ENCODE measurements at places on chromosomes 4 and X.

DNA sequence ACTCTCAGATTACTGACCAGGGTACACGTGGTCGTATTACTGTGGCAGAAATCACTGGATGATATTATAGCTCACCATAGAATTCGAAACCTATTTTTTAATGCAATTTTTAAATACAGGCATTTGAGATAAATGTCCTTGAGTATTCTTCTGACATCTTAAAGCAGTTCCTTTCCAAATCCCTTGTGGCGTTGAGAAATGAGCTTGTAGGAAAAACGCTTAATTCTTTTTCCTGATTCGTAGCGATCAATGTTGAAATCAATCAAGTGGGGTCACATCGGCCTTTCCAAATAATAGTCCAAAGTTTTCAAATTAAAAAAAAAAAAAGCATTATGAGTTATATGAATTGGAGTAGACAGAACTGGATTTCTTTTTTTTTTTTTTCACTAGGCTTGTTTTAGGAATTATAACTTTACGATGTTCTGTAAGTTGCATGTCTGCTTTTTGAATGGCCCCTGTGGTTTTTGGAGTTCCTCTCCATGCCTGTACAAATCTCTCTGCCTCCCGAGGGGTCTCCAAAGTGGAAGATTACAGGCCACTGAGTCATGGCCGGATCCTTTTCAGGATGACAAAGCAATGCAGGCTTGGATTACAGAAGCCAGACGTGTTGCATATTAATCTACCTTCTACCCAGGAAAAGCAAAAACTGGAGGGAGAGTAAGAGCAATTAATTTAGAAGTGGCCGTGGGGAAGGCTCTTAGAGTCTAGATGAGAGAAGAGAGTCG lies 226.1 kb downstream of the SHOX start:
- no peak for DNase-seq

GRCh38 chr4:100721490-100721889 lies 203.7 kb upstream of the EMCN start:
- no peak for DNase-seq

DNA sequence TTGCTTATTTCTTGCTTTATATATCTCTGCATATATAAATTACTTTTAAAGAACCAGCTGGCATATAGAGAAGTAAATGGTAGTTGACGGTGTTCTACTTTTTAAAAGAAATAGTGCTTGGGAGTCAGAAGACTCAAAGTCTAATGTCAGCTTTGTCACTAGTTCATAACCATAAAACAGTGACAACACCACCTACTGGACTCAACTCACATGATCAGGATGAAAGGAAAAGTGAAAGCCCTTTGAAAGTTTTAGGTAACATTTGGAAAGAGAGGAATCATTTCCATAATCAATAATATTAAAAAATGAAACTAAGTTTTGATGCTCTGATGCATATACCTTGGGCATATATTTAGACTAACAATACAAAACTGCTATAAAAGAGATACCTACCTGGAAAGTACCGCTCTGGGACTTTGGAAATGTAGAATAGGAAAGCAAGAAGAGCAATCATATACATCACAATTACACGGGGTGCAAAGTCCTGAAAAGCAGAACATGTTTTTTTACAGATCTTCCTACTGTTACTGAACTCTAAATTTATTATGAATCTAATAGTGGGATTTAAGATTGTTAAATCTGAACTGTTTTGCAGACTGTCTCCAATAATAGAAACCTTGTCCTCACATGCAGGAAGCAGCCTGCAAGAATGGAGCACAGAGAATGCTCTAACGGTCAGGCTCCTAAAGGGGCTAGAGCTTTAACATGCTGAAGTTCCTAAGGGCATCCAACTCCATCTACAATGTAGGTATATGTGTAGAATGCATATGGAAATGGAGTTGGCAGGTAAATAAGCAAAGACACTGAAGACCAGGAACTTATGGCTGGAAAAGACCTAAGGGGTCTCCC lies 15.6 kb downstream of the PAQR3 start:
- no peak for DNase-seq

GRCh38 chr4:97910005-97910404 lies 233.3 kb downstream of the STPG2 start:
- no peak for DNase-seq

GRCh38 chrX:104660092-104660491 lies 94.1 kb downstream of the IL1RAPL2 start:
- no peak for DNase-seq

DNA sequence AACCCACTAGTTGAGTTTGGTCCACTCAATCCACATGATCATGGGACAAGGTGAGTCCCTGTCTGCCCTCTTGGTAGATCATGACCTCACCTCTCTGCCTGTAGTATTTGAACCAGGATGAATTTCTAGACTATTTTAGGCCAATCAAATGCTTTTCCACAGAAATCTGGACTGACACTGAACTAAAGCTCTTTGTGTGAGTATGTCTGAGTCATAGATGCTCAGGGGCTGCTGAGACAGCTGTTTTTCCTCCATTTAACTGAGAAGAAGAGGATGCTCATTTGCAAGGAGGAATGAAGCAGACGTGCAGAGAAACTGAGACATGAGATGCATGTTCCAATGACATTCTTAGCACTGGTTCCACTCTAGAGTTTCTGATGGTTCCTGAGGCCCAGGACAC lies 77.3 kb upstream of the TMEM47 start:
- no peak for DNase-seq

DNA sequence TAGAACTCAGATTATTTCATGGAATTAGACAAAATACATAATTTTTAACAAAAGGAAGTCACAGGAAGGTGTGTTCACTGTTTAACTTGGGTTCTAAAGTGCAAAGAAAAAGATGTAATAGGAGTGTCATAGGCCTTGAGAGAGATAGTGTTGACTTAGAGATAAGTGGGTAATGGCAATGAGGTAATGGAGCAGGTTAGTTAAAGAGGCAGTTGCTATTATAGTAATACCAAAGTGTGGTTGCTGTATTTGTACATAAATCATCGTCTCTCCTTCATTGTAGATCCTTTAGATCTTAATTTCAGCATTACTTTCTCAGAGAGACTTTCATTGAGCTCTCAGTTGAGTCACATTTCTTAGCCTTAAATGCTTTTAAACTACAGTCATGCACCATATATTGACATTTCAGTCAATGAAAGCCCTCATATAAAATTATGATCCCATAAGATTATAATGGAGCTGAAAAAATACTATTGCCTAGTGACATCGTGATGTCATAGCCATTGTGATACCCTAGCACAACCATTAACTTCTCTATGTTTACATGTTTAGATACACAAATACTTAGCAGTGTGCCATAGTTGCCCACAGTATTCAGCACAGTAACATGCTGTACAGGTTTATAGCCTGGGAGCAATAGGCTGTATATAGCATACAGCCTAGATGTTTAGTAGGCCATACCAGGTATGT lies 245.4 kb downstream of the ADGRL3 start:
- no peak for DNase-seq

GRCh38 chr4:124534131-124534530 lies 178.4 kb downstream of the ANKRD50 start:
- no peak for DNase-seq

DNA sequence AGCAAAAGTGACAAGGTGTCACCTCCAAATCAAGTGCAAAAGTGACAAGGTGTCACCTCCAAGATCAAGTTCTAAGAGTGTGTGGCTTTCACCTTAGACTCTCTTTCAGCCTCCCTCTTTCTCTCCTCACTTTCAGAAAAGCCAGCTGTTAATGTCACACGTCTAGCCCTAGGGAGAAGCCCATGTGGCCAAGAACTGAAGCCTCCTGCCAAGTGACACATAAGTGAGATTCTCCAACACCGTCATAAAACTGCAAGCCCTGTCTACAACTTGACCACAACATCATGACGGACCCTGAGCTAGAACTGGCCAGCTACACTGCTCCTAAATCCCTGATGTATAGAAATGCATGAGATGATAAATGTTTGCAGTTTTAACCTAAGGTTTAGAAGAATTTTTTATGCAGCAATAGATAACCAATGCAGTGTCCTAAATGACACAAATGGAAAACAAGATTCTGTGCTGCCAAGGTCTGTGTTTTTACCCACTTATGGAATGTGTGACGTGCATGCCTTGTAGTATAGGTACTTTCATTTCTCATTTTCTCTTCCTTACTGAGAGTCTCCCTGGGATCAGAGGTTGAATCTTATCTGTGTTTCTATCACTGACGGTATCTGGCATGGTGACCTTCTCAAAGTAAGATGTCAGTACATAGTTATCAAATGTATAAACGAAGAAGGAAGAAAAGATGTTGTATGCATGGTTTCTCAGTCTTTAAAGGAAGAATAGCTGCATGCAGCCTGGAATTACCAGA lies 25.0 kb downstream of the NLGN4X start:
- no peak for DNase-seq

DNA sequence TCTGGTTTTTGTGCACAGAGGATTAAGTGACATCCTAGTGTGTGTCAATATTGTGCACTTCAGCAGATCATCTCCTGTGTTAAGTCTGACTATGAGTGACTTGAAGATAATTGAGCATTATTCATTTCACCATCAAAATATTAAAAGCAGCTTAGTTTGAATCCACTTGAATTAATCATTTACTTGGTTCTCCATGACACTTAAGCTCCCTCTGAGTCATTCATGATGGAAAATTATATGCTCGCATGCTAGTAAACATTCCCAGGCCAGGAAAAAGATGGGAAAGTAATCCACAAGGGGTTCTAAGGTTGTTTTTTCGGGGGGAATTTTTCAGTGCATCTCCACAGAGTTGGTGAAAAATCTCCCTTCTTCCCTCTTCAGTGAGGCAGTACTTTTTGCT lies 97.2 kb upstream of the EOLA2 start:
- DNase-seq = no peak

- DNase-seq = no peak
Measured at GRCh38 chr4:155638195-155638965, 28.3 kb upstream of the GUCY1A1 start.

- no peak for DNase-seq
Measured at GRCh38 chr4:181046809-181047208, 1196.4 kb upstream of the TENM3 start.

- DNase-seq = peak; percentile 48
Measured at GRCh38 chrX:154013614-154014360, 5.9 kb downstream of the IRAK1 start.

GRCh38 chr4:94181815-94182214 lies 25.9 kb upstream of the SMARCAD1 start:
- DNase-seq = no peak

- DNase-seq = no peak
Measured at GRCh38 chrX:110041980-110042379, 39.1 kb downstream of the TMEM164 start.

- no peak for DNase-seq
Measured at GRCh38 chr4:90099812-90100211, 27.4 kb upstream of the CCSER1 start.

- DNase-seq = no peak
Measured at GRCh38 chrX:97766501-97767095, 882.9 kb downstream of the RPA4 start.

DNA sequence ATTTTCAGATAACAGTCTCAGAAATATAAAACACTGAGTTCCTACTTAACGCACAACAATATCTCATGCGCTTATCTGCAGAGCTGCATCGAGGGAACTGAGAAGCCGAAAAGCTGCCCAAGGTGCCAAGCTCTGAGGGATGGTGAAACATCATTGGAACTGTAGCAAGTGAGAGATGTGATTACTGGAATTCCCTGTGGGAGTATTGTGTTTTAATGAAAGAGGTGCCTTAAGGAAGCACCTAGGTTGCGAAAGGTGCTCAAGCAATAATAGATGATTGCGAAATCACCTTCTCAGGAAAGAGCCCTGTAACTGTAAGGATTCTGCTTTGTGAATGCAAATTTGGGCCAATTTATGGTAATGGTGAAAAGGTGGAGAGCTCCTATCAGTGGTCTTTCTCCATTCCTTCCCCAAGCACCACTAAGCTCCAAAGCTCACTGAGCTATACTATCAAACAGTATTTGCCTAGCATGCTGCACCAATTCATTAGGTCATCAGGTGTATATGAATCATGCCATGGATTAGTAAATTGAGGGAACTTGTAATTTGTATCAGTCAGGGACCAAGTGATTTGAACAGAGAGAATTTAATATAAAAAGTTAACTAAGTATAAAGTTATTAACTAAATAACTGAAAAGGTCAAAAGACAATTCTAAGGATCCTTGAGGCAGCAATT lies 59.0 kb upstream of the ATP8A1 start:
- DNase-seq = no peak

DNA sequence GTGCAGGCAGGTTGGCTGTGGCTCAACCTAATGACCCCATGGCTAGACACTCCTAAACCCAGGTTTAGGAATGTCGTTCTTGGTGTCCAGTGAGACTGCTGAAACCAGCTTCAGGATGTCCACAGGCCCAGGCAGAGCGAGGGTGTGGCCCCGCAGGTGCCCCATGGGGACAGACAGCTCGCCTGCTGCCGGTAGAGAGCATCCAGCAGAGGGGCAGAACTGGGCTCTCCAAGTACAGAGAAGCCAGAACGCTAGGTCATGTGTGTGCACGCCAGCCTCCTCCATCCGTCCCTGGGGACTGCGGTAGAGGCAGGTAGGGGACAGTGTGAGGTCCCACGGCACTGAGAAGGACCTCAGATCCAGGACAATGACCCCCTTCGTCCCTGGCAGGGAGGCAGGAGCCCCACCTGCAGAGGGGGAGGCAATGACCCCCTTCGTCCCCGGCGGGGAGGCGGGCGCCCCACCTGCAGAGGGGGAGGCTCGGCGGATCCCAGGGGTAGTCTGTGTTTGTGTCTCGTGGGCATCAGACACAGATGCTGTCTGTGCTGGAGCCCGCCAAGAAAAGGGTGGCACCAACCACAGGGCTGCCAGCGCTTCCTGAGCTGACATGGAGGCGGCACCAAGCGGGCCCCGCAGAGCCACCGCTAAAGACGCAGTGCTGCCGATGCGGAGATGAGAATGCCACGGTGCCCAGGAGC lies 118.4 kb downstream of the FAM53A start:
- no peak for DNase-seq

- DNase-seq = no peak
Measured at GRCh38 chrX:129040124-129040523, 483.2 kb downstream of the SMARCA1 start.

DNA sequence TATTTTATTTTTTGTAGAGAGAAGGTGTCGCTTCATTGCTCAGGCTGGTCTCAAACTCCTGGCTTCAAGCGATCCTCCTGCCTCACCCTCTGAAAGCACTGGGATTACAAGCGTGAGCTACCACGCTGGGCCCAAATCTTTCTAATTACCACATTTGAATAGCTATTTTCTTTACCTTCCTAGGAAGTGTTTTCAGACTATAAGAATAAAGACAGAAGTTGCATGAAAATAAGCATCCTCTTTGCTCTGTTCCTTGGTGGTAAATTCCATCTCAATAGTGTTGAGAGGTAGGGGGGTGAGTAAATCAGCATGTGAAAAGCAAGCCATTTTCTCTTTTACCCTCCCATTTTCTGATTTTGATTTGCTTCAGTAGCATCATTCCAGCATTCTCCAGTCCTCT lies 122.4 kb downstream of the LARP7 start:
- DNase-seq = no peak

GRCh38 chrX:53190363-53190960 lies 34.5 kb downstream of the KDM5C start:
- no peak for DNase-seq

- DNase-seq = no peak
Measured at GRCh38 chrX:85544609-85545008, 165.1 kb upstream of the POF1B start.

All from NCI-H1694 treated with DMSO at 0.1 percent for 48 hours (cell line).